H1 (cell line): ENCODE measurements at places on chromosomes 6 and 20. TPM values are rescaled to one million over a fixed set of nuclear protein-coding genes. Genes with fewer than 3 reads are reported as not detected.

REV3L gene
- total RNA-seq, result 5.0 and 6.6 TPM in 2 replicates

TRIM26 gene
- total RNA-seq, result 30.7 and 32.3 TPM in 2 replicates

METTL24 gene
- total RNA-seq, result 0.39 and 0.44 TPM in 2 replicates

FUT9 gene
- 4.0 and 4.9 TPM in 2 replicates for total RNA-seq

FAM83C gene
- total RNA-seq, result not detected in 2 replicates

OR2H2 gene
- not detected in 2 replicates for total RNA-seq

C4B gene
- 1.5 and 3.5 TPM in 2 replicates for total RNA-seq

TNF gene
- total RNA-seq, result not detected in 2 replicates

ACTL10 gene
- total RNA-seq, result not detected in 2 replicates

HDGFL1 gene
- total RNA-seq, result not detected in 2 replicates

FOXF2 gene
- total RNA-seq, result not detected in 2 replicates

SAMD5 gene
- total RNA-seq, result 0.04 and 0.08 TPM in 2 replicates

PRICKLE4 gene
- 0.67 and 1.4 TPM in 2 replicates for total RNA-seq

LIME1 gene
- total RNA-seq, result 3.3 and 4.5 TPM in 2 replicates

NELFCD gene
- 56.3 and 59.6 TPM in 2 replicates for total RNA-seq

TSHZ2 gene
- total RNA-seq, result 0.30 and 0.48 TPM in 2 replicates

TUBB2B gene
- total RNA-seq, result 599 and 612 TPM in 2 replicates

PKIB gene
- total RNA-seq, result 72.0 and 73.3 TPM in 2 replicates

SYCP2L gene
- 3.2 and 4.2 TPM in 2 replicates for total RNA-seq

RFX6 gene
- not detected in 2 replicates for total RNA-seq

SIRPB1 gene
- 0.54 and 0.99 TPM in 2 replicates for total RNA-seq

ID1 gene
- 120 and 131 TPM in 2 replicates for total RNA-seq

RIN2 gene
- total RNA-seq, result 0.90 and 1.3 TPM in 2 replicates

ID4 gene
- 8.3 and 8.8 TPM in 2 replicates for total RNA-seq

DYNLT2 gene
- 1.6 and 1.8 TPM in 2 replicates for total RNA-seq

WFDC5 gene
- not detected in 2 replicates for total RNA-seq

LYRM4 gene
- 61.3 and 62.8 TPM in 2 replicates for total RNA-seq

IL17F gene
- total RNA-seq, result not detected in 2 replicates

CLIC5 gene
- 0.15 TPM in 1 of 2 replicates, not detected in the other for total RNA-seq

NMBR gene
- total RNA-seq, result not detected in 2 replicates

DDO gene
- not detected in 2 replicates for total RNA-seq

FAM217A gene
- not detected in 2 replicates for total RNA-seq
